ENCODE measurements at places on chromosomes 5 and 9.

- no peak for DNase-seq
Measured at GRCh38 chr5:128290152-128290858, 206.7 kb downstream of the SLC12A2 start.

DNA sequence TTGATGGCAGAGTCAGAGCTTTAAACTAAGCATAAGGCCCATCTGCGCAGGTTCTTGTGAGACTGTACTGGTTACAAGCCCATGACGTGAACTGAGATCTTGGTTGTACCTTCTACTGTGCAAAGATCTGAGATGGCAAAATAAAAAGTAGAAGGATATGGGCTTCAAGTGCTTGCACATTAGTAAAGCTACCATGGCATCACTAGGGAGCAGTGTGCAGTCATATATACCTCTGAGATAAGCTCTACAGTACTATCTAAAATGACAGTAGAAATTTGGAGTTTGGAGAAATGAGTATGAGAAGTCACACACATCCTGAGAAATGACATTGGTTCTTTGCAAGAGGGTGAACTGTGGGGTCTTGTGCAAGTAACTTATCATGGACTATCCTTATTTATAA lies 408.2 kb upstream of the PRR16 start:
- no peak for DNase-seq

DNA sequence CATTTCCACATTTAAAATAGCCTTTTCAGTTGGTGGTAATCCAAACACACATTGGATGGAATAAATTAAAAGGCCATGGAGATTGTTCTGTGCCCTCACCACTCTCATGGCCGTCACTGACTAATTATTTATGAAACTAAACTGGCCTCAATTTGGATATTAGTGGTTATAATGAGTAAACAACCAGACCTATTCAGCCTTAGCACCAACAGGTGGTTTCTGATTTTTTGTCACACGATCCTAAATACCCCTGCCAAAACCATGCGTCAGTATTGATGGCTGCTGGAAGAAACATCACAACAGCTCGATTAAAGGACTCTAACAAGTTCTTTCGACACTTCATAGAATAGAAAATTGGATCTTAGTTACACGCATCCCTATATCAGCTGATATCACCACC lies 276.0 kb upstream of the DAP start:
- DNase-seq: no peak

GRCh38 chr5:79728396-79728795 lies 38.8 kb downstream of the CMYA5 start:
- no peak for DNase-seq

DNA sequence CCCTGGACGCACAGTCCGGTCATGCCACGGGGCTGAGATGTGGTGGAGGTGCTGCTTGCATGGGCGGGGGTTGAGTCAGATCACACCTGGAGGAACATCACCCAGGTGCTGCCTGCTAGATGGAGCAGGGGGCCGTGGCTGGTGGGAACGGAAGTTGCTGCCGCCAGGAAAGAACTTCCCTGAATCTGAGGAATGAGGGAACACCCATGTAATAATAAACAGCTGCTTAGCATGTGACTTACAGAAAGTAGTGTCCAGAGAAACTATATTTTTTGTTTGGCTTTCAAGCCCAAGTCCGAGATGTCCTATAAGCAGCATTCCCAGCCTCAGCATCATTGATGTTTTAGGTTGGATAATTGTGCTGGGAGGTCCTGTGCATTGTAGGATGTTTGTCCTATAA lies 27.1 kb upstream of the FAM240B start:
- no peak for DNase-seq

- no peak for DNase-seq
Measured at GRCh38 chr9:95284162-95285080, 33.1 kb downstream of the FANCC start.

DNA sequence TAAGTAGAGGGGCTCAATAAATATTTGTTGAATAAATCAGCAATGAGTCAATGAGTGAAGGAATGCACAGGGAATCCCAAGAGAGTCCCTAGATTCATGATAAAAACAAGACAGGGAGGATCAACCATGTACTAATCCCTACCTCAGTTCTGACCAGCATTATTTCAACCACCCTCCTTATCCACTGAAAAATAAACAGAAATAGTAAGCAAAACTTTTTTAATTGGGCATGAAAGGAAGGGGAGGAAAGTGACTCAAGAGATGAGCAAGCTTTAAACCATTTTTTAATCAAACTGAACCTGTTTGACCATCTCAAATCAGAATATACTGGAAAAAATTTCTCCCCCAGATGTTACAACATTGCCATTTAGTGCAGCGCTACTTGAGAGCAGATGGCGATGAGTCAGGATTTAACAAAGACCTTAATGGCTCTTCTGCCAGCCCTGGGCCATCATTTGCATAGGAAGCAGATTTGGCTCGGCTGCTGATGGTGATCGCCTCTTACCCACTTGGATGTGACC lies 194.8 kb upstream of the SLC30A5 start:
- DNase-seq: no peak

DNA sequence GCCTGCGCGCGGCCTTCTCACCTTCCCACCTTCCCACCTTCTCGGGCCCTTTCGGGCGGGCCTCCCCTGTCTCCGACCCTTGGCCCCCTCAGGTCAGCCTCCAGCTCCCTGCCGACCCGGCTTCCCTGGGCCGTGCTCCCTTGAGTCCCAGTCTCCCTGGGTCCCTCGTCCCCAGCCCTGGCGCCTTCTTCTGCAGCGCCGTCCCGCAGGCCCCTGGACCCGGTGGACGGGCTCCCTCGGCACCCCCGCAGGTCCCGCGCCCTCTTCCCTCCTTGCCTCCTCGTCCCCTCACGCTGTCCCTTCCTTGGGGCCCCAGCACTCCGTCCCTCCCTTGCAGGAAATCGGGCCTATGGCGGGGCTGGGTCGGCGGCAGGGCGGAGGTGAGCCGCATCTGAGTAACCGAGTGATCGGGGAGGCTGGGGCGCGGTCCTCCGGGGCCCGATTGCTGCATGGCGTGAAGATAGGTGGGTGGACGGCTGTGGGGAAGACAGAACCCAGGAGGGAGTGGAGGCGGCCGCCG lies 7.6 kb downstream of the ARPC5L start:
- DNase-seq: no peak

DNA sequence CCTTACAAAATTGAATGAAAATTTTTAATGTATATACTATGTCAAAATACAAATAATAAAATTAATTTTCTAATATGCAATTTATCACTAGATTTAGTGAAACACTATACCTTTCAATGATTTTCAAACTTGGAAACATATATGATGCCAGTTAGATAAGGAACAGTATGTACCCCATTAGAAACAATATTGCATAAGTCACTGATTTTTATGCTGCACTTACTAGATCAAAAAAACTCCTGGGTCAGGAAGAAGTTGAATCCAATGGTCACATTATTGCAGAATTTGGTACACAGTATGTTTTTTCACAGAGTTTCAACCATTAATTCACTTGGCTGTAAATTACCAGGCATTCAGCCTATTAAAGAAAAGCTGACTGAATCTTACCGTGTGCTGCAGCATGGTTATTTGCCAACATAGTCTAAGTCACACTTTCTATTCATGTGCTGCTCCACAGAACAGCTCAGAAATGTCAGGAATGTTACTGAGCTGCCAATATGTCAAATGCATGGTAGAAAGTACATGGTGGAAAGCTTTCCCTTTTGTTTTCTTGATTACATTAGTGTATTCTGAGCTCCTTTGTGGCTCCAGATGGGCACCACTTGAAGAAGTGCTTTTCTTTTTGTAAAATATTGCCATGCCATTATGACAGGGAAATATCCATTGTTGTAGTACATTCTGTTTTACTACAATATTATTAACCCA lies 9.9 kb upstream of the PRR16 start:
- no peak for DNase-seq

GRCh38 chr5:95823738-95824609 lies 1.4 kb upstream of the GLRX start:
- DNase-seq: peak; percentile 54

DNA sequence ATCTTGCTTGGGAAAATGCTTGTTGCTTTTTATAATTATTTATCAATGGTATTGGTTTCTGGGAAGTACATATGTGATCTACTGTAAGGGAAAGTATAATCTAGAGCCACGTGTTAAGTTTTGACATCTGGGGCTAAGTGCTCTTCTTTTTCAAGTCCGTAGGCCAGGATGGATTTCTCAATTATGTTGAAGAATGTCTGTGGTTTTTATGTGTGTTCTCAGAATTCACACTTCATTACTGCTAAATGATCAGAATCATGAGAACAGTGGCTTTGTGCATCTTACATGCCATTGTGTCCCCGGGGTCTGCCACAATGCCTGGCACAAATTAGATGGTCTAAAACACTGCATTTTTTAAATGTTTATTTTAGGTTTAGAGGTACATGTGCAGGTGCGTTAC lies 14.5 kb upstream of the AUH start:
- no peak for DNase-seq

- DNase-seq: no peak
Measured at GRCh38 chr9:70971723-70972122, 149.7 kb downstream of the TRPM3 start.

- no peak for DNase-seq
Measured at GRCh38 chr5:137566118-137566541, 67.0 kb upstream of the SPOCK1 start.

All from right forelimb (tissue), 1 donor.